Renal cortical epithelial cell (primary cell): ENCODE measurements at places on chromosomes 5 and 9. TPM values are rescaled to one million over a fixed set of nuclear protein-coding genes. Genes with fewer than 3 reads are reported as not detected.

DNA sequence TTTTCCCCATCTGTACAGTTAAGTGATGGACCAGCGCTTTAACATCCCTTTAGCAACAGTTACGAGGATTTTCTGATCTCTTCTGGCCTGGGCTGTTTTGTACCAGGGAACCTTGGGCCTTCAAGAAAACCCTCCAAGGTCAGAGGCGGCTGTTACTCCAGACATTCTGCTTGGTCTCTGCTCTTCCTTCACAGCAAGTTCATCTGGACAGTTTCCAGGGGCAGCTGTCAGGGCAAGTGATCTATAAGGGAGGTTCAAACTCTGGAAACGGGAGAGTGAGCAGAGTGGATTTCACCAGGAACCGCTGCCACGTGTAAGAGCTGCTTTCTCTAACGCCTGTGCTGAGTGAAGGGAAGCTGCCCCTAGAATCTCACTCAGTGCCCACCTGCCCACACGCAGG, 36.7 kb downstream of the ZNF618 start:
- peak; percentile 47 for DNase-seq

Gene SLC4A9
- total RNA-seq: not detected in 2 replicates

DNA sequence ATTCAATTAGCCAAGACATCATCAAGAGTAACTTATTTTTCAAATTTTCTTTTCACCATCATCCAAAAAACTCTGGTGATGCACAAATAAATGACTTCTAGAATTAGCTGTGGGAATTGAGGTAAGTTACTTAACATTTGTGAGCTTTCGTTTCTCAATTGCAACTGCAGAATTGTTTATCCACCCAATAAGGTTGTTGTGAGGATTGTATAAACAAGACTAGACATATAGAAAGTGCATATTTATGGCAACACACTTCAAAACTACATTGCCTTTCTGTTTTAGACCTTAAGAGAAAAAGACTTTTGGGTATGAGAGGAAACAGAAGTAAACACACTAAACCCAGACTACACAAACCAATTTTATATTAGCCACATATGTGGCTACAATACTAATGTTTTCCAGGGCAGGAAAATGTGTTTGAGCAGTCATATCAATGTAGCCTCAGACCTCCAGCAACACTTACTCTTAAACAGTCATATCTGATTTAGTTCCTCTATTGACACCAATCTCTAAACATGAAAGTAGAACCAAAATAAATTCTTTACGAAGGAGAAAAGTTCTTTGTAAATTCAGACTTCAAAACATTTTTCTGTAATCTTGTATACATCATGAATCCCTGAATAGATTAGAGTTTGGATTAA, 488.0 kb upstream of the CYLC2 start:
- no peak for DNase-seq

- peak; percentile 69 for DNase-seq
These were observed 72.0 kb downstream of the RETREG1 start for GRCh38 chr5:16544607-16545374.

DNA sequence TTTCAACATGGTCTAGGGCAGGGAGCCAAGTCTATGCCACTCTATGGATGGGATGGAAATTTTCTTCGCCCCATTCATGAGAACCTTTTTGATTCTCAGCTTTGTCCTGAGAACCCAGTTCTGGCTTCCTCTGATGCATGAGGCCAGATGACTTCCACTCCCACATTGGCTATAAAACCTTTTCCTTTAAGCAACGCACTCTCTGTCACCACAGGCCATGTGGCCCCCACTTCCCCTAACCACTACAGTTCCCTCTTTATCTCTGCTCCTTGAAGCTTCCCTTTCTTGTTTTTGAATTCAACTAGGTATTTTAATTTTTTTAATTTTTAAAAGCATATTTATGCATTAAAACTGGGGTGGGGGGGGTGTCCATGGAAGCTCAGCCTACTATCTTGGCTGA, 401.3 kb downstream of the ENC1 start:
- no peak for DNase-seq

DNA sequence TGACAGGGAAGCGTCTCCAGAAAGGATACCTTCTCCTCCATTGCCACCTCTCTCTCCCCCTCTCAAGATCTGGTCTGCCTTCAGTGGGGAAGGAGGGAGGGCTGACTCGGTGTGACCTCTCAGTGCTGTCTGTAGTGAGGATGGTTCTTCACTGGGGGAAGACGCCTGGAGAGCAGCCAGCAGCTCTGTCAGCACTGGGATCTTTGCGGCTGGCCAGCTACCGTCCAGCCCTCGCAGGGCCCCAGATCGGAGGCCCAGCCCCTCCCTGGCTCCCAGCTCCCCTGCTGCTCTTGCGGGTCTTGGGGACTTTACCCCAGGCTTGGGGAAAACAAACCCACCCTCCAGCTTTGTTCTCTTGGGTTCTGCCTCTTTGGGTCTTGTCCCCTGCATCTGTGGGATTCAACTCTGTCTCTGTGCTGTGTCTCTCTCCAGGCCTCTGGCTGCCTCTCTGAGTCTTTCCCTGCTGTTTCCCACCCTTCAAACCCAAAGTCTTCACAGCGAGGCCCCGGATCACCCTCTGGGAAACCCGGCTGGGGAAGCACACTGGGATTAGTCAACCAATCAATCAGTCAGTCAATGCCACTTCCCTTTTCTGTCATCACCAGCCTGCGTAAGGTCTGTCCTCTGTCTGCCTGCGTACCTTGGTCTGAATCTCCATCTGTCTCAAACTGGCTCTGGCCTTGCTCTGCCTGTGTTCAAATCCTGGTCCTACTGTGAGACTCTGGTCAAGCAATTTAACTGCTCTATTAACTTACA, 23.0 kb downstream of the FGF18 start:
- DNase-seq: peak; percentile 26

Gene PROP1
- total RNA-seq: not detected in 2 replicates

- no peak for DNase-seq
These were observed 22.6 kb downstream of the MYO10 start for GRCh38 chr5:16913187-16914107.

DNA sequence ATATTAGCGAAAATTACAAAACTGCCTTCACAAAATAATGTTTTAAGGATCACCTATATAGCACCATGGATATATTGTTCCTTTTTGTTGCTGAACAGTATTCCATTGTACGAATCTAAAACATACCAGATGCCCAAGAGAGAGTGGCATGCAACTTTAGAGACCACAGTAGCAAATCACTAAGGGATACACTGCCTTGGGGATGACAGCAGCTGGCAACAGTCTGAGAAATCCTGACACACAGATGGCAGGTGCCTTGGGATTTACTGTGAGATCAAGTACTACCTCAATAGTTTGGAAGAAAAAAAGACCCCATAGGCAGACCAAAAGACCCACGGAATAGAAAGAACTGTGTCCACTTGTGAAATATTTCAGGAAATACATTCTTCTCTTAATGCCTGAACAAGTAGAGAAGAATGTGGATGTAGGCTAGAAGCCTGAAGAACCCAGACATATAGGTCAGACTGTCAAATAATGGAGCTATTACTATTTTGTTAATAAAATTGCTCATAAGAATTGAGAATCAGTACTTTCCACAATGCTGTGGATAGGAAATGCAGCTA, 53.4 kb downstream of the PLPP1 start:
- DNase-seq: no peak

Gene SLC34A3
- total RNA-seq: not detected in 2 replicates

DNA sequence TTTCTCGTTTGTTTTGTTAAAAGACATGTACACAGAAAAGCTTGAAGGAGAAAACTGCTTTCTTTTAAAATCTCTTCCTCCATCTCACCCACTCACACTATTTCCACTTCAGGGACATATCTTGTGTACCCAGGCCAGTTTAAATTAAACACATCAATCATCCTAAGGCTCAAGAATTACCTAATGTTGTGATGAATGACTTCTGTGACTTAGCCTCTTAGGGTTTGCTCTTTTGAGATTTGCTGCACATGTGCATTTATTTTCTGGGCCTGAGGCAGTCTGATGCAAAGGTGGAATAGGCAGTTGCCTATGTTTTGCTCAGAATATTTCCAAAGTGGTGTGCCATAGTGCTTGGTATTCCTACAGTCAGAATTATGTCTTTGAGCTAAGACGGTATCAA, 439.9 kb upstream of the CHD1 start:
- DNase-seq: no peak

DNA sequence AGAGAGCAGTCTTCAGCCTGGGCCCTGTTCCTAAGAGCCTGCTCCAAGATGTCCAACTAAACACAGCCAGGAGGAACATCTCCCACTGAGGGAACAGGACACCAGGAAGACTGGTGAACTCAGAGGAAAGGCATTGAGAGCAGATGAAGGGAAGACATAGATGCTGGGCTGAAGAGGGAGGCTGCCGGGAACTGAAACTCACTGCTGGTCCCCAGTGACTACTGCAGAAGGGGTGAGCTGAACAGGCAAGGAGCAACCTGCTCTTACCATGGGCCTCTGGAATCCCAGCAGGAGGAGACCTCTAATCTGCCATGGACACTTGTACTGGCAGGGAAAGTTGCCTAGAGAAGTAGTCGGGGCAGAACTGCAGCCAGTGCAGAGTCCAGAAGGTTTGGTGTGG, 95.7 kb downstream of the TRPM3 start:
- DNase-seq: no peak

GRCh38 chr5:95102687-95103086, 182.2 kb downstream of the MCTP1 start:
- peak; percentile 86 for DNase-seq

DNA sequence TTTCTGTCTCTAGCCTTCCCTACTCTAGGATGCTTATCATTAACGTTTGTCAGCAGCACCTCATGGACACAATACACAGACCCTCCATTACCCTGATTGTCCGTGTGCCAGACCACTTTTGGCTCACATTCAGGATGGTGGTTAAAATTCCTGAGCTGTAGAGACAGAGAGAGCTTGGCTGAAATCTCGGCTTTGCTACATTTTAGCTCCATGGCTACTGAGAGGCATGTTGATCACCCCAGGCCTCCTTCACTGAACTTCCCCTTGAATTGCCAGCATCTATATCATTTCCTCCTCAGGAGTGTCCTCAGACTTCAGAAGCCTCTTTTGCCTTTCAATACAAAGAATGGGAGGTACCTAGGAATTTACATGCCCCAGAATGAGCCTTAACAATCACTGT, 104.7 kb upstream of the ISL1 start:
- no peak for DNase-seq

GRCh38 chr5:133006653-133007052, 19.7 kb downstream of the ZCCHC10 start:
- DNase-seq: peak; percentile 65

GRCh38 chr5:55226027-55226933, 835 bp downstream of the MCIDAS start:
- DNase-seq: no peak

DNA sequence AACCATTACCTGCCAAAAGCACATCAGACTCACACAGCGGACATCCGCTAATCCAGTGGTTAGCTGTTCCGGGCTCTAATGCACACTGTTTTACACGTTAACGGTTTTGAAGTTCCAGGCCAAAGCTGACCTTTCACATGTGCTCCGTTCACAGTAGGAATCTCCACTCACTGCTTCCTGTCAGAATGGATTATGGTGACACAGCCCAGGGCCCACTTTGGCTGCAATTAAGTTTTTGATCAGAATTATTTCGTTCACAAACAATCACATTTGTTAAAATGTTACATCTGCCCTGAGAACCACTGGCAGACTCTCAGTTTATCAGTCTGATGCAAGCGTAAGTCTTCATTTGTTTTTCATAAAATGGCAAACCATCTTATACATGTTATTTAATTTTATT, 30.2 kb upstream of the CATSPER3 start:
- no peak for DNase-seq

GRCh38 chr5:118791926-118792734, 196.2 kb downstream of the DTWD2 start:
- peak; percentile 82 for DNase-seq

DNA sequence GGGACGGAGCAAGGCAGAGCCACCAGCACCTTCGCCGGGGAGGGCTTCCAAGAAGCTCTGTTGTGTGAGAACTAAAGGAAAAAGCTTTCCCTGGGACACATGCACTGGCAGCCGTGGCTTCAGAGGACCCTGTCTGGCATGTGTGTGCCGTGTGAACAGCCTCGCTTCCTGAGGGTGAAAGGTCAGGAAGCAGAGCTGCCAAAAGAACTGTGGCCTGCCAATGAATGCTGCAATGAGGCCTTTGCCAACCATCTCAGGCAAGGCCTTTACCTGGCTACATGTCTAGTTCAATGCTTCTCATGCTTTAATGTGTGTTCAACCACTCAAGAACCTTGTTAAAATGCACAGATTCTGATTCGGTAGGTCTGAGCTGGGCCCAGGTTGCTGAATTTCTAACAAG, 53.5 kb downstream of the NIPSNAP3B start:
- no peak for DNase-seq

Gene ANKRD34B
- 4.4 and 4.5 TPM in 2 replicates for total RNA-seq

DNA sequence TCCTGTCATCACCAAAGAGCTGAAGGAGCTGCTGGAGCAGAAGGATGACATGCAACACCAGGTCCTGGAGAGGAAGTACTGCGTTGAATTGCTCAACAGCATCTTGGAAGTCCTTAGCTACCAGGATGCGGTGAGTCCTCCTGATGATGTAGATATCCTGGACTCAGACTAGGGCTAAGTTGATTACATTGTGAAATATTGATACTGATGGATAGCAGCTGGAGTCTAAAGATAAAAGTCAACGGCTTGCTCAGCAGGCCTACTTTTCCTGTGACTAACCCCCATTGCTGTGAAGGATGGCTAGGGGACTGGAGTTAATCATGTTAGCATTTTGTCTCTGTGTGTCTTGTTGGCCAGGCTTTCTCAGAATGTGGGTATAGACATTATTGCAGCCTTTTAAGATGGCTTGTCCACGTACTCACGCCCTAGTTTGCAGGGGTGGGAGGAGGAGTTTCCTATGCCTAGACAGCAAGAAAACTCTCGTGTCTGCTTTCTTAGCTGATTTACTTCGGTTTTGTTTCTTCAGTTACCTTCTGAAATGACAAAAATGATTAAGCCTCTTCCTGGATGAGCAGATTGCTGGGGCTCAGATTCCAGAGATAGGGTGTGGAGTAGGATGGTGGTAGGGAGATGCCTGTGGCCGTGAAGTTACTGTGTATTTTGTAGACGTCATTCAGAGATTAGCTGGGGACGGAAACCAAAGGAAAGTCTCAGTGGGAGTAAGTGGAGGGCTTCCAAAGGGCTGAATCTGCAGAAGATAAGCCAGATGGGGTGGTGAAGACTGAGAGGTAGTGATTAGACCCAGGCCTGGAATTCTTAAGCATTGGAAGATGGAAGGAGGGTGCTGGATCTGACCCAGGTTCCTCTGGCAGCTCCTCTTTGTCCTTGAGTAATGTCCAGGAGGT, 166.3 kb downstream of the DOCK2 start:
- DNase-seq: peak; percentile 42

DNA sequence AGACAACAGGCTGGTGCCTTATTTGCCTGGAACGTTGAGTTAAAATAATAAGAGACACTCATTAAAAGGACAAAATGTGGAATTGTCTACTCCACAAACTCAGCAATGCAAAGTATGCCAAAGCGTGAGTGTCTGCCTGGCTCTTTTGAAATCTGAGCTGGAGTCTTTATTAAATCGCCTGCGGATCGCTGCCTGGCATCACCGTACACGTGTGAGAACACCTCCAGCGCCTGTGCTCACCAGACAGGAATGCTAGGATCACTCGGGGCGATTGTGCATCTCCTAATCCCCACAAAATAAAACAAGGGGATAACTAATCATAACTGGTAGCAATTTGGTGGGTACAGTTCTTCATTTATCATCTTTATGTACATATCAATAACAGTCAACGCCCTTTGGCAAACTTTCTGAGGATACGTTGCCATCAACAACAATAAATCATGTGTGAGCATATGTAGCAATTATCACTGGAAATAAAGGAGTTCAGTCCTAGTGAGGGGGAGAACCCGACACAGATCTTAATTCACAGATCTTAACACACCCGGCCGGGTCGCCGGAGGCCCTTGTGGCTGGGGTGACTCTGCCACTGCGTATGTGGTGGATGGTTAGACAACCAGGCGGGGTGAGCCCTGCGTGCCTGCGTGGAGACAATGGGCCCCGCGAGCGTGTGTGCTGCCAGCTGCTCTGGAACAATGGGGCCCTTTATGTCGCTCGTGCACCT, 284.9 kb upstream of the IRX1 start:
- DNase-seq: peak; percentile 73
